Mesangial cell (primary cell): ENCODE measurements at places on chromosomes 6 and 20. TPM values are rescaled to one million over a fixed set of nuclear protein-coding genes. Genes with fewer than 3 reads are reported as not detected.

SPATA25 gene
- total RNA-seq, result 0.16 and 1.1 TPM in 2 replicates

LHFPL5 gene
- total RNA-seq, result 0.13 TPM in 1 of 2 replicates, not detected in the other

TINAG gene
- 0.16 and 4.6 TPM in 2 replicates for total RNA-seq

BRPF3 gene
- 13.2 and 13.3 TPM in 2 replicates for total RNA-seq

SCRT2 gene
- not detected in 2 replicates for total RNA-seq

TOX2 gene
- total RNA-seq, result 5.1 and 6.6 TPM in 2 replicates

PRSS35 gene
- total RNA-seq, result 0.16 and 1.1 TPM in 2 replicates

CLIC5 gene
- 0.49 and 2.8 TPM in 2 replicates for total RNA-seq

BMP2 gene
- 12.9 and 26.6 TPM in 2 replicates for total RNA-seq

NRSN2 gene
- total RNA-seq, result 106 and 114 TPM in 2 replicates

HRH3 gene
- total RNA-seq, result not detected in 2 replicates

TNFAIP3 gene
- 17.0 and 23.6 TPM in 2 replicates for total RNA-seq

FNDC11 gene
- total RNA-seq, result 0.16 and 1.1 TPM in 2 replicates

DSP gene
- 74.0 and 77.5 TPM in 2 replicates for total RNA-seq

ADRM1 gene
- total RNA-seq, result 161 and 254 TPM in 2 replicates

NUDT3 gene
- 13.2 and 20.9 TPM in 2 replicates for total RNA-seq

SYNDIG1 gene
- total RNA-seq, result 0.13 TPM in 1 of 2 replicates, not detected in the other

DLL1 gene
- total RNA-seq, result 0.33 and 0.38 TPM in 2 replicates

PDE7B gene
- total RNA-seq, result 0.33 and 1.4 TPM in 2 replicates

HLA-DOA gene
- total RNA-seq, result under 0.01 TPM in 1 of 2 replicates, not detected in the other

FAM217A gene
- total RNA-seq, result not detected in 2 replicates

PXDC1 gene
- total RNA-seq, result 67.0 and 106 TPM in 2 replicates
